Activated T-helper 1 cell treated with anti-CD3 and anti-CD28 coated beads, Interleukin-12 subunit alpha, Interleukin-12 subunit beta, Interleukin-2, Interleukin-4 antibody, amounts not matched to agents 30 ng/mL and 10 ng/mL and 1 ng/mL, durations not matched to agents 14 hours and 24 hours and 36 hours (primary cell): ENCODE measurements at places on chromosomes 16 and 17.

GRCh38 chr16:69814078-69814477 is 51.9 kb downstream of the WWP2 start:
- DNase-seq: no peak

DNA sequence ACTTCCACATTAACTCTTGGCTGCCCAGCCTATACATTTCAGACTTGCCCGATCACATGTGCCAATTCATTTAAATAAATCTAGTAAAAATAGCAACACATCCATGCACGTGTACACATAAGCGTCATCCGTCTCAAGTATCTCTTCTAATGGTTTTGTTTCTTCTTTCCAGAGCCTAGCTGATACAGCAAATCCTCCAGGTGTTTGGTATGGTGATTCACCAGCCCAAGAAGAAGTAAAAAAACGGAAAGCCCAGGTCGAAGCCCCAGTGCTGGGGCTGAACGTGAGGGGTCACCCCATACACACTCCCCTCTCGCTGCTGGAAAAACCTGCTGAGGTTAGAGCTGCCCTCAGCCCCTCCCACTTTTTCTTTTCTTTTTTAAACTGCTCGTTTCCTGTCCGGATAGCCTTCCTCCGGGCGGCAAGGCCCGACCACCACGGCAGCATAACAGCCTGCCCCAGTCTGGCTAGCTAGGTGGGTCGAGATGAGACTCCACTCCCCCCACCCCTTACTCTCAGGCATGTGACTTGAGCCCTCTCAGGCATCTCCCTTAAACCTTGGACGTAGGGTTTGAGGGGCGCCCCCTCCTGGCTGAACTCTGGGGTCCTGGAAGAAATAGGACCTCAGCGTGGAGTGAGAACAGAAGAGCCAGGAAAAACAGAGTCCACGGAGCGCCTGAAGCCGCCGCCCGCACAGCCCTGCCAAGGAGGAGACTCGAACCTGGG is 13.9 kb upstream of the OR1F1 start:
- no peak for DNase-seq

- DNase-seq: no peak
Observed at GRCh38 chr17:56710986-56711385, 117.5 kb downstream of the NOG start.

DNA sequence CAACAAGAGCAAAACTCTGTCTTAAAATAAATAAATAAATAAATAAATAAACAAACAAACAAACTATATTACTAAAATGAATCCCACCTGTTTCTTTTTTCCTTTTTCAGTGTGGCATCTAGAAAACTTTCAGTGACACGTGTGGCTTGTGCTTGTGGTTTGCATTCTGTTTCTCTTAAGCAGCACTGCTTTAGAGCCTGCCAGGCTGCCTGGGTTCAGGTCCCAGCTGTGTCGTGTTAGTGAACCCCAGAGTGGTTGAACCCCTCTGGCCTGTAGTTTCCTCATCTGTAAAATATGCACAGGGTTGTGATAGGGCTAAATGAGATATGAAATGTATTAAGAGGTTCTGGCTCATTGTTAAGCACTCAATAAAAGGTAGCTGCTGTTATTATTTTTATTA is 12.1 kb upstream of the EPN3 start:
- no peak for DNase-seq

DNA sequence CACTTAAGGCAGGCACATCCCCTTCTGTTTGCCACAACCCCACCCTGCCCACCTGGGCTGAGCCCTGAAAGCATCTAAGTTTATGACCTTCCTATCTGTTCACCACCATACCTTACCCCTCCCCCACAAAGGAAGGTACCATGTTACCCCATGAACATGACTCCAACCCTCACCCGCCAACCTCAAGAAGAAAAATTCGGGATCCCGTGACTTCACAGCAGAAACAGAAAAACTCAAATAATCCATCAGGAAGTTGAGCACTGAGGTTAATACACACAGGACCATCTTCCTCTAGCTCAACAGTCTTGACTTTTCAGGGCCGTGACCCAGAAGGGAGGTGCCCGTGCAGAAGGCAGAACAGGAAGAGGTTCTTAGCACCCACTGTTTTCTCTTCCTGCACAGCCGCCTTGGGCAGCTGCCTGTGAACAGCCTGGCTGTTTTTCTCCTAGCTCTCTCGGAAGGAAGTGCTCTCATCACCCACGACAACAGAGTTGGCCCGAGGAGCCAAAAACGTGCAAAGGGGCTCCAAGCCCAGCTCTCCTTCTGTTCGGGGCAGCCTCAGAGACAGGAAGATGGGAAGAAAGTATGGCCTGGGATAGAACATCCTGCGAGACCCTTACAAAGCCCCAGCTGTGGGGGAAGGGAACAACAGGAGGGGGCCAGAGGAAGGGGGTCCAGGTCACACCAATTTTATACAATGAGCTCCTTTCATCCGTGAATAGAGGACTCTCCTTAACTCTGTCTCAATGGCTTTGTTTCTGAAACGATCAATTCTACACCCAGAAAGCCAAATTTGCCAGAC is 101.1 kb downstream of the XYLT1 start:
- peak; percentile 72 for DNase-seq

DNA sequence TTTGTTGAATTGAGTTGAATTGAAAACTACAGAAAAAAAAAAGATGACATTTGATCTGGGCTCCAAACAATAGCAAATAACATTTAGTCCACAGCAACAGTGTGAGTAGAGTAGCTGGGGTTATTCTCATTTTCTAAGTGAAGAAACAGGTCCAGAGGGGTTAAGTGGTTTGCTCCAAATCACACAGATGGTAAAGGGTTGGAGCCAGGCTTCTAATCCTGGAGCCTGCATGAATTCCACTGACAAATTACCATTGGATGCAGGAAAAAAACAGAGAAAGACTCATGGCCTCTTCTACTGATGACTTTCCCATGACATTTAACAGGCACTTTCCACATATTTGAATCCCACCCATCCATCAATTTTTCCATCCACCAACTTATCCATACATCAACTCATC is 182.4 kb downstream of the HS3ST4 start:
- DNase-seq: no peak

- no peak for DNase-seq
Observed at GRCh38 chr17:49707246-49707607, 537 bp downstream of the SLC35B1 start.

GRCh38 chr17:41625602-41626001 is 1.2 kb upstream of the KRT17 start:
- DNase-seq: no peak

GRCh38 chr16:79845734-79846135 is 245.2 kb upstream of the MAF start:
- DNase-seq: no peak

DNA sequence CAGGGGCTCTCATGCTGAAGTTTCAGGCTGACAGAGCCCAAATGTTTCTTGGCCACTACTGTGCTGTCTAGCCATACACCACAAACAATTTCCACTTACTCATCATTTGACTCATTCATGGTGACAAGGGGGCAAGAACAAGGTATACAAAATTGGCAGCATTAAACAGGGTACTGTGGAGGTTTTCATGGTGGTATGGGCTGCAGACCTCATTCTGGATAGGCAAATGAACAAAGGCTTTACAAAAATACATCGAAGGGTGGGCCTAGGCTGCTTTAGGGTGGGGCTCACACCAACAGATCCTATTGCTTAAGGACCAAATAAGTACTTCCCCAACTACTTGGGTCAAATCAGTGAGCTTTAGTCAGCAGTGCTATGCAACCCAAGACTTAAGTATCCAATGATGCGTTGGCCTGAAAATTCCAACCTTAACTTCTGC is 53.0 kb downstream of the N4BP1 start:
- DNase-seq: peak; percentile 20

DNA sequence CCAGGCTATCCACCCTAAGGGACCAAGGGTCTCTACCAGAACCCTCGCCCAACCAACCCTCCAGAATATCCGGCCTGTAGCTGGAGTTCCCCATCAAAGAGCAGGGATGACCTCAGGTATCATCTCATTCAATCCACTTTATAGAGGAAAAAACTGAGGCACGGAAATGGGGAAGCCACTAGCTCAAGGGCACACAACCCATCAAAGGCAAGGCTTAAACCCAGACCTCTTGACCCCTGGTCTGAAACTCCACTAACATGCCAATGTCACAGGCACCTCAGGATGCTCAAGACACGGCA is 1.6 kb downstream of the TBC1D10B start:
- no peak for DNase-seq

DNA sequence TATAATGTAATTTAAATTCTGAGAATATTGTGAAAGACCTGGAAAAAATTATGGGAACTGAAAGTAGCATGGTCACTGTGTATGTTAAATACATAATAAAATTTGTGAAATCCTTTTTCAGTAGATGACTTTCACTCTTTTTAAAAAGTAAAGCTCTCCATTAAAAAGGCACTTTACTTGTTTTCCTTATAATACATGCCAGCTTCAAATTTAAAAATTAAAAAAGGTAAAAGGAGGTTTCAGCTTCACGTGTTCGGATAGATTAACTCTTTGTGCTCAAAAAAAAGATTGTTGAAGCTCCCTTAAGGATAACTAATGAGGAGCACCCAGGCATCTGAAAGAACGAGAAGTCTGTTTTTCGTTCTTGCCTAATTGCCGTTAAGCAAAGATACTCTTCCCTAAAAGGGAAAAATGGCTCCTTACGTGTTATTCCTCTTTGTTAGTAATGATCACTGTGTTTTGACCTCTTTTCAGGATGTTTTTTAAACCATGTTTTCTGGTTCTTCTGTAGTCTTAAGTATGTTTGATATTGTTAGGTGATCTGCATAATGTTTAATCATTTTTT is 87.8 kb downstream of the TUBD1 start:
- DNase-seq: no peak

DNA sequence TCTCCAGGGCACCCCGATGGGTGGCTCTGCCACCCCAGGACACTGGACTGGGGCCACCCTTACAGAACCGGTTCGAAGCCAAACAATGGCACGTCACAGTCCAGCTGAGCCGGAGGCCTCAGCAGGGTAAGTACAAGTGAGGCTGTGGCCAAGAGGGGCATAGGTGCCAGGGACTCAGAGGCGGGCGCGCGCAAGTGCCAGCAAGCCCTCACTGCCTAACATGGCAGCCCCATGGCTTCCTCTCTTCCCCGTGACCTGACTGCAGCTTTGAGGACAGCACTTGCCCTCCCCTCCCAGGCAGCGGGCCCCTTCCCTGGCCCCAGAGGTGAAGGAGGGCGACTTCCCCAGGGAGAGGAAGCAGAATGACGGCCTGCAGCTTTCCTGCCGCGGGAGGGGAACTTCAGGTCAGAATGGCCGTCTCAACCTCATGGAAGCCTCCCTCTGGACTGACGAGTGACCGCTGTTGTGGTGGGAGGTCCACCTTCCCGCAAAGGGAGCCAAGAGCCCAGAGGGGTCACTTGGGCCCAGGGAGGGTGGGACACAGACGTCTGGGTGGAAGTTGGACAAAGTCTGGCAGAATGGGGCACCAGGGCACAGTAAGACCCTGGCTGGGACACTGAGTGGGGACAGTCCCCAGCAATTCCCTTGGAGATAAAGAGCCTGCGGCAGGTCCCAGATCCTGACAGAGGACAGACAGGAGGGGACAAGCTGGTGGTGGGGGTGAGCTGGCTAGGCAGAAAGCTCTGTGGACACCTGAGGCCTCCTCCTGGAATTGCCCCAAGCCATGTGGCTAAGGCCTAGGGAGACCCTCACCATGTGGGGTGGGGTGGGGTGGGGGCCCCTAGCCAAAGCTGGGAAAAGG is 52.1 kb upstream of the TOB1 start:
- DNase-seq: no peak

DNA sequence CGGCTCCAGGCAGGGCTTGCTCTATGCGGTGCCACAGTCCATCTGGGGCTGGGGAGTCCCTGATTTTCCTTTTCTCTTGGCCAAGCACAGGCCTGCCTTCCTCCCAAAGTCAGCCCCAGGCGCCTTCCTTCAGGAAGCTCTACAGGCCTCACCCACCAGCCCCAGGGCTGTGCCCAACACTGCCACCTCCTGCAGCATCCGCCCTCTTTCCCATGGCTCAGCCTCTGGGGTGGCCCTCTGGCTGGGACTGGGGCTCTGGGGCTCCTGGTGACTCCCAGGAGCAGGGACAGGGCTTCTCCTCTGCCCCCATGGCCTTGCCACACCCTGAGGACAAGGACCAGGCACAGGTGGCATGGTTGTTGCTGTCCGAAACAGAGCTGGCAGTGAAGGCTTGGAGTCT is 817 bp downstream of the ITGB4 start:
- no peak for DNase-seq

DNA sequence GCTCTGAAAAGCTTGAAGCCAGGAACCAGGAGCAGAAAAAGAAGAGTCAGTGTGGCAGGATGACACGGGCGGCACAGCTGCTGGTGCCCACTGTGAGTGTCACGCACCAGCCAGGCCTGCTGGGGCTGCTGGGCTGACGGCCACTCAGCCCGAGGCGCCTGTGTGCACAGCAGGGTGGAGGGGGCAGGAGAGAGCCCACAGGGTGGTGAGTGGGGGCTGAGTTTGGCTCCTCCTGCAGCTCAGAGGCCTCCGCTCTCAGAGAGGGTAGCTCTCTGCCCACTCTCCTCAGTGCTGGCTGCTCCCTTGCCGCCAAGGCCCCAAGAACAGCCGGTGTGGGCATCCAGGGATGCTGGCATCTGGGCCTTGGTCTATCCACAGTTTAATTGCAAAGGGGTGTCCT is 59.6 kb downstream of the GSG1L start:
- DNase-seq: no peak

- DNase-seq: no peak
Observed at GRCh38 chr17:62937606-62938005, 28.4 kb upstream of the TANC2 start.

DNA sequence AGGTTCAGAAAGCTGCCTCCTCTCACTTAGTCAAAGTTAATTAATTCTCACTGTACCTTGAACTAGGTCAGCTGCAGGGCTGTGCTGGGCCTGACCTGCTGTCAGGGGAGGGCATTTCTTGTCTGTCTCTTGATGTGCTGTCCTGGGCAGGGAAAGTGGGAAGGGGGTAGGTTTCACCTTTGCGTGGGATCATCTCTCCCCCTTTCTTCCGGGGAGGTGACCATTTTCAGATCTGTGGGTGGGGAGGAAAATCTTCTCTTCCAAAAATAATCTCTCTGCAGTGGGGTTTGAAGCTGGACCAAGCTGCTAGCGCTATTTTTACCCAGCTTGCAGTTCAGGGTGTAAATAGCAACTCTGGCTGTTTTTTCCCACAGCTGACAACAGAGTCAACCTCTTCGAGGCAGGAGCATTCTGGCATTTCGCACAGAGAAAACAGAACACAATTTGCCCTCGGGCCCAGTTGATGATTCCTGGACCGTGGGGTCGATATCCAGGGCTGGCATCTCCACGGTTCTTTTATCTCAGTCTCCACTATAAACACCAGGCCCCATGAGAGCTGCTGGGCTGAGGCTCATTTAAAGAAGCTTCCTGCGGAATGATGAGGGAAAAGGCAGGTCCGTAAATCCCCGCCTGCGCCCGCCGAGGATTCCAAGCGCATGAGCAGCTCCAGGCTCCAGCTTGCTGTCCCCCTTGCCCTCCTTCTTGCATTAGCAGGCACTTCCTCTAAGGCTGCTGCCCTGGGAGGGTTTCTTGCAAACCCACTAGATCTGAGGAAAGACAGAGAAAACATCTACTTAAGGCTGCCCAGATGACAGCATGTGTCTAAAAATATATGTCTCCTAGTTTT is 93.9 kb downstream of the YPEL2 start:
- no peak for DNase-seq

GRCh38 chr16:27977966-27978365 is 85.5 kb downstream of the GSG1L start:
- DNase-seq: no peak

GRCh38 chr17:11097121-11097520 is 143.9 kb upstream of the SHISA6 start:
- DNase-seq: no peak
